Smooth muscle cell of bladder (primary cell): ENCODE measurements at places on chromosomes 1 and 21. TPM values are rescaled to one million over a fixed set of nuclear protein-coding genes. Genes with fewer than 3 reads are reported as not detected.

The ZNF683 gene
- total RNA-seq, result not detected in 2 replicates

The ZNF436 gene
- total RNA-seq, result 17.2 and 24.1 TPM in 2 replicates

The ACTA1 gene
- total RNA-seq, result not detected in 2 replicates

The PROK1 gene
- 0.14 TPM in 1 of 2 replicates, not detected in the other for total RNA-seq

The C1orf94 gene
- total RNA-seq, result not detected in 2 replicates

The DNM3 gene
- total RNA-seq, result 0.46 and 0.71 TPM in 2 replicates

The HES2 gene
- 0.09 and 0.14 TPM in 2 replicates for total RNA-seq

The OR10J5 gene
- total RNA-seq, result not detected in 2 replicates

The OR2L3 gene
- total RNA-seq, result not detected in 2 replicates

The PLXNA2 gene
- total RNA-seq, result 0.43 and 1.1 TPM in 2 replicates

The FAM72B gene
- 0.92 and 1.1 TPM in 2 replicates for total RNA-seq

The USP25 gene
- total RNA-seq, result 25.3 and 27.1 TPM in 2 replicates

The S100A11 gene
- total RNA-seq, result 28.8 and 30.6 TPM in 2 replicates

The HSPA6 gene
- total RNA-seq, result 0.57 and 0.83 TPM in 2 replicates

The NKAIN1 gene
- total RNA-seq, result 0.09 TPM in 1 of 2 replicates, not detected in the other

The SYT14 gene
- total RNA-seq, result 0.65 and 1.8 TPM in 2 replicates

The PPCS gene
- total RNA-seq, result 31.9 and 33.4 TPM in 2 replicates

The COL16A1 gene
- 137 and 140 TPM in 2 replicates for total RNA-seq

The CSMD2 gene
- 1.6 and 2.4 TPM in 2 replicates for total RNA-seq

The TNFRSF9 gene
- total RNA-seq, result 0.14 and 0.18 TPM in 2 replicates

The KRTAP12-2 gene
- total RNA-seq, result not detected in 2 replicates

The SYPL2 gene
- total RNA-seq, result 0.28 and 0.46 TPM in 2 replicates

The IRF6 gene
- total RNA-seq, result 0.09 and 0.14 TPM in 2 replicates

The ST6GALNAC3 gene
- 1.7 and 5.3 TPM in 2 replicates for total RNA-seq

The CHODL gene
- total RNA-seq, result not detected in 2 replicates

The PPP1R8 gene
- 39.1 and 39.7 TPM in 2 replicates for total RNA-seq

The RGS18 gene
- 0.43 TPM in 1 of 2 replicates, not detected in the other for total RNA-seq

The LCE1B gene
- not detected in 2 replicates for total RNA-seq

The GPA33 gene
- not detected in 2 replicates for total RNA-seq

The LRRC53 gene
- not detected in 2 replicates for total RNA-seq

The CENPF gene
- 4.3 and 4.7 TPM in 2 replicates for total RNA-seq

The TMEM82 gene
- not detected in 2 replicates for total RNA-seq

The TTC22 gene
- not detected in 2 replicates for total RNA-seq

The AMY1B gene
- not detected in 2 replicates for total RNA-seq

The LCE3E gene
- total RNA-seq, result not detected in 2 replicates

The DMRTA2 gene
- 0.09 and 0.14 TPM in 2 replicates for total RNA-seq

The MEX3A gene
- 1.3 and 1.6 TPM in 2 replicates for total RNA-seq

The VTCN1 gene
- total RNA-seq, result under 0.01 TPM in 1 of 2 replicates, not detected in the other

The ATF3 gene
- 1.4 and 2.8 TPM in 2 replicates for total RNA-seq

The PLA2G2F gene
- not detected in 2 replicates for total RNA-seq

The OVAAL gene
- not detected in 2 replicates for total RNA-seq

The PCAT6 gene
- 0.55 TPM in 1 of 2 replicates, not detected in the other for total RNA-seq

The ACOT11 gene
- total RNA-seq, result 1.8 and 6.6 TPM in 2 replicates

The S100A8 gene
- total RNA-seq, result not detected in 2 replicates

The DISP3 gene
- under 0.01 TPM in 2 replicates for total RNA-seq

The BRINP3 gene
- total RNA-seq, result not detected in 2 replicates

The ACBD6 gene
- 64.0 and 73.5 TPM in 2 replicates for total RNA-seq
